Stimulated activated CD4-positive, alpha-beta T cell treated with anti-CD3 and anti-CD28 coated beads, Interleukin-1b, Interleukin-23, amount 100 ng/mL, for 1 hour (primary cell): ENCODE measurements at places on chromosomes 5 and 9.

- DNase-seq: no peak
Observed at GRCh38 chr5:138082033-138082432, 1.8 kb upstream of the WNT8A start.

GRCh38 chr5:126138281-126138931 is 284.8 kb upstream of the GRAMD2B start:
- no peak for DNase-seq

DNA sequence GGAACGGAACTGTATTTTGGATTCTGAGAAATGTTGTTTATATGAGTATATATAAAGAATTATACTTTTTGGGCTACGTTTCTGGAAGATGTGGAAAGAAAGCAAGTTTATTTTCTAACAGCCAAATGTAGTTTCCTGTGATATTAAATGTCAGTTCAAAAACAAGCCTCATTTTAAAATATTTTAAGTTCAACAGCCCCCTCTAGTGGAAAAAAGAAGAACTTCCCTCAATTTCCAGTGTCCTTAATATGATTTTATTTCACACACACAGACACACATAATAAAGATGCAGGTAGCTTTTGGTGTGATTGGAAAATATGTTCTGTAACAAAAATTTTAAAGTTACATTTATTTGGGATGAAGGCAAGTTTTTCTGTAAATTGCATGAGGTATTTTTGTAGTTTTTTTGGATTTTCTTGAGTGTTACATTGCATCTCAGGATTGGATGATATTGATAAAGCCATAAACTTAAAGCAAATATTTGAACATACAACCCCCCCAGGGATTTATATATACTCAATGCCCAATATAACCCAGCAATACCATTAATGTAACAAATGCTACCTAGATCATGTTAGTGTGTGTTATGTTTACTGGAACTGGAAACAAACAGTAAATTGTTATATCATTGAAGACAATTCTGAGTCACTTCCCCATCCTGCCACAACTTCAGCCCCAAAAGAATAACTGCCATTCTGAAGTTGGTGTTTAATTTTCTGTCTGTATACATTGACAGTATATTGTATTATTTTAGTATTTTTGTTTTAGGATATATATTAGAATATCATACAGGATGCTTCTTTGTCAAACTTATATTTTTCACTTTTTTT is 54.0 kb downstream of the CCDC171 start:
- DNase-seq: no peak

DNA sequence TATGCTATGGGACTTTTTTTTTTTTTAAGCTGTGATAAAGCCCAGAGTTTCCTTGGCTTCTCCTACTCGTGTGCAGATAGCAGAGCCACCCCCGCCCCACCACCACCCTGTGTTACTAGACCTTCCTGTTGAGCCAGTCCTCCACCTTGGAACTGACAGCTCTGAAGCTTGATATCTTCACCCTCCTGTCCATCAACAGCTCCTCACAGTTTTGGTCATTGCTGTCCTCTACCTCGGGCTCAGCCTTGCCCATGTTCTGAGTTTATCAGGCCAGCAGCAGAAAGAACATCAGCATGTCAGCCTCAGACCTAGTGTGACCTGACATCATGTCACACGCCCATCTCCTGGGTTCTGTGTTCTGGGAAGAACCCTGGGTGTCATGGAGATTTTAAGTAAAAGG is 167.1 kb upstream of the RAI14 start:
- DNase-seq: no peak

- DNase-seq: no peak
Observed at GRCh38 chr9:115164511-115164974, 46.6 kb upstream of the TNC start.

DNA sequence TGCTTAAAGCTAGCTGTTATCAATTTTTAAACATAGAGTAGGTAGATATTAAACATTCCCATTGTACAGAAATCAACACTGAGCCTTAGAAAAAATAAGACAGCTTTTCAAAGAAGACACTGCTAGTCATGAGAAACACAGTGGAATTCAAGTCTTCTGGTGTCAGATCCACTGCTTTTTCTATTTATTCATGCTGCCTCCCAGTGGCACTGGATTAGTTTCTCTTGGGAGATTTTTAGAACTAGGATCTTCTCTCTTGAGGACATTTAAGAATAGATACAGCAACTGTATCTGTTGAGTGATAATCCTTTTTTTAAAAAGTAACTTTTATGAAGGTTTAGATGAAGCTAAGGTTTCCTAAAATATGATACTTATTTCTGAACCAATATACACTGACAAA is 1635.4 kb upstream of the C9orf72 start:
- DNase-seq: no peak

GRCh38 chr5:72510610-72511181 is 3.5 kb upstream of the ZNF366 start:
- no peak for DNase-seq

DNA sequence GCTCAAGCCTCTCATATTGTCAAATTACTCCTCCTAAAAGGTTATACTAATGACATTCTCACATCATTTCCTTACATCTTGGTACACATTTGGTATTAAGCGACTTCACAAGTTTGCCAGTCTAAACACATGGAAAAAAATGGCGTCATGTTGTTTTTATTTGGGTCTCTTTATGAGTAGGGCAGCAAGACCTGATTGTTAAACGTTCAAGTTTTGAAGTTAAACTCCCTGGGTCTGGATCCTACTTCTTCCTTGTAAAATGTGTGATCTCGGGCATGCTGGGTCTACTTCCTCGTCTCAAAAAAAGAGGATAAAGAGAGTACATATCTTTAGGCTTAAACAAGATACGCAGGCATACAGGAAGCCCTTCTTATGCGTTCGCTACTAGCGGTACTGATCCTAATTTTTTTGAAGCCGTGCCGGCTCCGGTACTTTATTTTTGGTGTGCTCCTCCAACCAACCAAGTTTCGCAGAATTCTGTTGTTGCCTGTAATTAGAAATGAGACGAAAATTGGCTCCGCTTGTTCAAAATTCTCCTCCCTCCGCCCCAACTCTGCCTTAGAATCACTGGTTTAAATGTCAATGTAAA is 596 bp upstream of the CDC37L1 start:
- no peak for DNase-seq

GRCh38 chr5:102865171-102865509 is 110.0 kb downstream of the PAM start:
- no peak for DNase-seq

DNA sequence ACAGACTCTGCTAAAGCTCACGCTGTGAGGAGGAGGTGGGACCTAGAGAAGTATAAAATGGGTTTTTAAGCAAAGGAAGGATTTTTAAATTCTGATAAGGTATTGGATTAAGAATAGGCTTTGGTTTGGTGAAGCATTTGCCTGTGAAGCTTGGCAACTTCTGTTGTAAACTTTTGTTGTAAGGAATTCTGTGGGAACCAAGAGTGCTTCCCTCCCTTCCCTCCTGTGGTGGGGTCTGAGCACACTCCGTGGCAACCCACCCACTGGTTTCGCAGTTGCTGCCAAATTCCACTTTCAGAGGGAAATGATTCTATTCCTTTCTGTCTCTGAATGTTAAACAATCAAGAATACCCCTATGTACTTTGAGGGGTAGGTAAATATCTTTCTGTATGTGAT is 28.6 kb upstream of the GTF2H2C start:
- DNase-seq: no peak

DNA sequence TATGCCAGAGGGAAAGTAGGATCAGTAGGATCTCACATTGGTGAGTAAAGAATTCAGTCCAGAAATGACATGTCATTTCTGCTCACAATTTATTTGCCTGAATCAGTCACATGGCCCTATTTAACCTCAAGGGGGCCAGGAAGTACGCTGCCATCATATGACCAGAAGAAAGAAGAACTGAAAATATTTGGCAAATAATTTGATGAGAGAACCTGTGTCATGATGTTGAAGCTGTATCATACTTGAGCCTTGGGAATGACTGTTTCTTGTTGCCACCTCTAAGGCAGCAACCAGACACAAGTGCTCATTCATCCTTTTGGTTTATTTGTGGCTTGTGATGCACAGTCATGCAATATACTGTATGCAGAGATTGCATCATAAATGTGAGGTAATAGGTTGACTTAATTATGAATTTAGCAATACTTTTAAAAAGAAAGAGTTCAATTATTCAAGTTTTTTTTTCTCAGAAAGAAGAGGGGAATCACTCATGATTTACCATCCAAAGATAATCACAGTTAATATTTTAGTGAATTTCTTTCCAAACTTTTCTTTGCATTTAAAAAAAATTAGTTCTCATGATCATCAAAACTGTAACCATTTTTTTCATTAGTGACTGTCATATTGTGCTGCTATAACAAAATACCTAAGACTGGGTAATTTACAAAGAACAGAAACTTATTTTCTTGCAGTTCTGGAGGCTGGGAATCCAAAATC is 8.2 kb upstream of the ZFYVE16 start:
- no peak for DNase-seq

- no peak for DNase-seq
Observed at GRCh38 chr9:92637326-92637725, 32.6 kb downstream of the IPPK start.

GRCh38 chr9:89038382-89039103 is 47.3 kb downstream of the S1PR3 start:
- DNase-seq: no peak

- no peak for DNase-seq
Observed at GRCh38 chr5:138603249-138603920, 28.2 kb upstream of the HSPA9 start.

- no peak for DNase-seq
Observed at GRCh38 chr9:26565118-26565517, 327.5 kb downstream of the CAAP1 start.

DNA sequence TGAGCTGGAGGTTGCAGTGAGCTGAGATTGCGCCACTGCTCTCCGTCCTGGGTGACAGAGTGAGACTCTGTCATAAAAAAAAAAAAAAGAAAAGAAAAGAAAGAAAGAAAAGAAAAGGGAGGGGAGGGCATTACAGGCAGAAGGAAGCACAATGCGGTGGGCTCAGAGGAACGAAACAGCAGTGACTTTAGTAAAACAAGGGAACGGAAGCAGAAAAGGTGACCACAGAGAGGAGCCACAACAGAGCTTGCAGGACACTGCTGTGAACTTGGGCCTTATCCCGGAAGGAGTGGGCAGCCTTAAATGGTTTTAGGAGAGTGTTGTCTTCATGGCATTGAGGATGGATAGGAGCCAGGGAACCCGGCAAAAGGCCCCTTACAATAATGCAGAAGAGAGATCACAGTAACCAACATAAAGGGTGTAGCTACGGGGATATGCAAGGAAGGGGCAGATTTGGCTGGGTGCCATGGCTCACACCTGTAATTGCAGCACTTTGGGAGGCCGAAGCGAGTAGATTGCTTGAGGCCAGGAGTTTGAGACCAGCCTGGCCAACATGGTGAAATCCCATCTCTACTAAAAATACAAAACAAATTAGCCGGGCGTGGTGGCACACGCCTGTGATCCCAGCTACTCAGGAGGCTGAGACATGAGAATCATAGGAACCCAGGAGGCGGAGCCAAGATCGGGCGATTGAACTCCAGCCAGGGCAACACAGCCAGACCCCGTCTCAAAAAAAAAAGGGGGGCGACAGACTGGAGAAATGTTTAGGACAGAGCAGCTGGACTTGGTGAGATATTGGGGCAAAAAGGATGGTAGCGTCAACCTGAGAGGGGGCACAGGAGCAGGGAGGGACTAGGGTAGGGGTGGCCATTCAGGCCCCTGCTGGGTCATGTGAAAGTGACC is 83.9 kb upstream of the ZBTB43 start:
- DNase-seq: no peak

GRCh38 chr5:179613460-179614071 is 9.9 kb downstream of the HNRNPH1 start:
- DNase-seq: no peak

- no peak for DNase-seq
Observed at GRCh38 chr5:123882965-123883345, 371.0 kb downstream of the CSNK1G3 start.

- no peak for DNase-seq
Observed at GRCh38 chr9:69822116-69822750, 1.6 kb downstream of the CFAP95 start.

DNA sequence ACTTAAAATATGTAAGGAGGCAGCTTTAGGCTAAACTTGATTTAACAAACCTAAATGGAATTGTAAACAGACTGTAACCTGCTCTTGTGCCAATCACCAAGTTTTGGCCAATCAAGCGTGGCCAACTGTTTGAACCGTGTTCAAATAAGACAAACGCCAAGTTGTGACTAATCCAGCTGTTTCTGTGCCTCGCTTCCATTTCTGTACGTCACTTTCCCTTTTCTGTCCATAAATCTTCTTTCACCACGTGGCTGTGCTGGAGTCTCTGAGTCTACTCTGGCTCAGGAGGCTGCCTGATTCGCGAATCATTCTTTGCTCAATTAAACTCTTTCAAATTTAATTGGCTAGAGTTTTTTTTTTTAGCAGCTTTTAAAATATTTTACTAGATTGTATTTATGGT is 71.3 kb downstream of the LIX1 start:
- no peak for DNase-seq

GRCh38 chr5:72390836-72391235 is 70.7 kb downstream of the PTCD2 start:
- DNase-seq: no peak

- DNase-seq: no peak
Observed at GRCh38 chr9:77471572-77471971, 176.6 kb downstream of the GNA14 start.

DNA sequence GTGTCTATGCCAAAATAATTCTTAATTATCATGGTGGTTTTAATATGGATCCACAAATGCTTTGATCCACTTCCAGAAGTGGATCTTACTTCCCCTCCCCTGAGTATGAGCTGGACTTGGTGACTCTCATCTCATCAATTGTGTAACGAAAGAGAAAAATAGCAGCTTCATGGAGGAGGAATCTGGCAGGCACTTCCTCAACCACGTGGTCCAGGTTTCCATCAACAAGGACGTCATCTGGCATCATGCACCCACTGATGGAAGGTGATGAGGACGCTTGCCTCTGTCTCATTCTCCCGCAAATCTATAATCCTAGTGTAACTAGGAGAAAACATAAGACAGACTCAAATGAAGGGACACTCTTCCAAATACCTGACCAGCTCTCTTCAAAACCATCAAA is 54.6 kb upstream of the S1PR3 start:
- no peak for DNase-seq

DNA sequence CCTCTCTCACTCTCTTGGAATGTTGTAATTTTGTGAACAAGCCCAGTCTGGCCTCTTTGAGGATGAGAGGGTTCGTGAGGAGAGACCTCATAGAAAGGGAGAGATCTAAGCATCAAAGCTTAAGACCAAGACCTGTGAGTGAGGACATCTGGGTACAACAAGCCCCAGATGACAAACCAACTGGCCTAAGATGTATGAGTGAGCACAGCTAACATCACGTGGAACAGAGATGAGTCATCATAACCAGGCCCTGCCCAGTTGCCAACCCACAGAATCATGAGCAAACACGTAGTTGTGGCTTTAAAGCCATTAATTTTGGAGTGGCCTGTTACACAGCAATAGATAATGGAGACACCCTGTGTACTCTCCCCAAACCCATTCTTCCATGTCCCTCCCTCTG is 439.1 kb upstream of the KIF2A start:
- no peak for DNase-seq
